ENCODE measurements at places on chromosomes 3 and 15.

GRCh38 chr15:46315434-46315833, 680.6 kb downstream of the SQOR start:
- no peak for DNase-seq

GRCh38 chr3:43155464-43156121, 49.7 kb upstream of the POMGNT2 start:
- DNase-seq = no peak

- DNase-seq = no peak
These were observed 19.4 kb upstream of the CX3CR1 start for GRCh38 chr3:39299279-39299678.

GRCh38 chr3:24048843-24049242, 103.8 kb downstream of the NR1D2 start:
- DNase-seq = no peak

- no peak for DNase-seq
These were observed 8.4 kb downstream of the ACP3 start for GRCh38 chr3:132325634-132326033.

GRCh38 chr15:70853318-70853972, 512 bp downstream of the LARP6 start:
- DNase-seq = peak; percentile 3

DNA sequence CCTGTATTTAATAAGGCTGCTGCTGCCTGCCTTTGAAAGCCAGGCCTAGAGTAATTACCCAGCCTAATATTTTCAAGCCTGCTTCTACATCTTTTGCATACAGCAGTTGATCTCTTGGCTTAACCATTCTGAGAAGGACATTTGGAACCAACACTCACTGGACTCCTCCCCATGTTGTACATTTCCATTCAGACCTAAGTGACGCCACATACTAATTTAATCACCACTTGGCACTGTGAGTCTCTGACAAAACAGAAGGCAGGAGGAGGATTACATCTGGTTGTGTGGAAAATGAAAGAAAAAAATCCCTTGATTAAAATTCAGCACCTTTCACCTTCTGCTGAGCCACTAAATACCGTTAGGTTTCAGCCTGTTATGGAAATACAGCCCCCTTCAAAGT, 102.2 kb upstream of the ARRDC4 start:
- DNase-seq = no peak

GRCh38 chr3:72951259-72951722, 45.3 kb upstream of the PPP4R2 start:
- DNase-seq = no peak

DNA sequence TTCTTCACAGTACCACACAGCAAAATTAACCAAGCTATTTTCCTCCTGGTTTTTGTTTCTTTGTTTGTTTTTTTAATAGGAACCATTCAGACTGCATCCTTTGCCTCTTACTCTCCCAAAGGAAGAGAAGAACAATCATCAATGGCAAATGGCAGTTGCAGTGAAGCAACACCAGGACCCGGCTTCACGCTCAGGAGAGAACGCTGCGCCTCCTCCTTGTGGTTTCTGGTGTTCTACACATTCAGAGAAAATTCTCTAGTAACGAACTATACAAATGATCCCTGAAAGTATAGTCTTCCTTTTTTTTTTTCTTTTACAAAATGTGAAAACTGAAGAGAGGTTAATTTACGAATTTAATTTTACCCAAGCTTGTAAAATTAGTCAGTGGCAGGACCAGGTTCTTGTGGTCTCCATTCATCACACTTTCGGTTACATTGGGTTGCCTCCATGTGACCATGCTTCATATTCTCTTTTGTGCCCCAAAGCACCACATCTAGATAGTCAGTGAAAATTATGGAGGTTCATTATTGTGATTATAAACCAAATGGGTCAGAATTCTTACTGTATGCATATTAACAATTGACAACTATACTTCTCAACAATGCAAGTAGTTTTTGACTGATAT, 10.6 kb upstream of the MINDY2 start:
- no peak for DNase-seq

DNA sequence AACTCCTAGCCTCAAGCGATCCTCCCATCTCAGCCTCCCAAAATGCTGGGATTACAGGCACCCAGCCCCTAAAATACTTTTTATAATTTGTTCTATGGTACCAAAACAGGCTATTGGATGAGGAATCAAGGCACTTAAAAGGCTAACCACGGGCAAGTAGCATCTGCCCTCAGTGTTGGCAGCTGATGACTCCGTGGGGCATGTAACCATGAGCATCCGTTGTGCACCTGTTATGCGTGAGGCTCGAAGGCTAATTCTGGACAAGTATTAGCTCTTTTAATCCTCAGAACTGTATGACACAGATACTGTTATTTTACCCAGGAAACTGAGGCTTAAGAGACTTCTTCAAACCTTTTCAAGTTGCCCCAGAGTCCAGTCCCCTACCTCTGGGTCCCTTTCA, 10.2 kb downstream of the WDR73 start:
- DNase-seq = no peak

- DNase-seq = peak; percentile 49
These were observed 16.9 kb downstream of the MRPL46 start for GRCh38 chr15:88450125-88450798.

DNA sequence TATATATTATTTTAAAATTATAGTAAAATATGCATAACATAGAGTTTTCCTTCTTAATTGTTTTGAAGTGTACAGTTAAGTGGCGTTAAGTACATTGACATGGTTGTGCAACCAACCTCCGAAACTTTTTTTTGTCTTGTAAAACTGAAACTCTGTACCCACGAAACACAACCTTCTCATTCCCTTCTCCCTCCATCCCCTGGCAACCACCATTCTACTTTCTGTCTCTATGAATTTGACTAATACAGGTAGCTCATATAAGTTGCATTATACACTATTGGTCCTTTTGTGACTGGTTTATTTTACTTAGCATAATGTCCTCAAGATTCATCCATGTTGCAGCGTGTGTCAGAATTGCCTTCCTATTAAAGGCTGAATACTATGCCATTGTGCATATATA, 179.4 kb downstream of the SATB1 start:
- no peak for DNase-seq

- no peak for DNase-seq
These were observed 51.2 kb downstream of the MCTP2 start for GRCh38 chr15:94282269-94283250.

GRCh38 chr15:30824518-30825195, 79.1 kb upstream of the FAN1 start:
- DNase-seq = no peak

DNA sequence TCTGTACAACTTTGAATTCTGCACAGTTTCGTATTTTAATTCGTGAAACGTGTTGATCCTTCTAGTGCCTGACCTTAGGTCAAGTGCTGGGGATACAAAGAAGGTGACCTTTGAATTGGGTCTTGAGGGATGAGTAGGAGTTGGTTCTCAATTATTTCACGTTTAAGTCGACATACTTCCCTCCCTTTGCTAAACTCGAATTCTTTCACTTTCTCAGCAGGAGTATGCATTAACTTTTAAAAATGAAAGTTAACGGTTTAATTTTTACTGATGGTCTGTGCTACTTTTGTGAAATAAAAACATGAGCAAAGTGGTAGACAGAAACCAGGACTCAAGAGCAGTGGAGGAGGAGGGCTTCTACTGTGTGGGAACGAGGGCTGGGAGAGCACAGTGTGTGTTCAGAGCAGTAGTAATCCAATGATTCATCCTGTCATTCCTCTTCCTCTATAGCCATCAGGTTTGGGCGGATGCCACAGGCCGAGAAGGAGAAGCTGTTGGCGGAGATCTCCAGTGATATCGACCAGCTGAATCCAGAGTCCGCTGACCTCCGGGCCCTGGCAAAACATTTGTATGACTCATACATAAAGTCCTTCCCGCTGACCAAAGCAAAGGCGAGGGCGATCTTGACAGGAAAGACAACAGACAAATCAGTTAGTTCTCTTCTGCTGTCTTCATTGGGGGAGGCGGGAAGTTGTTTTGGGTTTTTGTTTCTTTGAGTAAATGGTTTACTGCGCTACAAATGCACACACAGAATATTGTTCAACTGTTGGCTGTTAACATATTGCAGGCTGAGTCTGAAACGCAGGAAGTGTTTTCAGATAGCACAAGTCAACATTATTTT, 78.6 kb upstream of the TSEN2 start:
- DNase-seq = no peak

DNA sequence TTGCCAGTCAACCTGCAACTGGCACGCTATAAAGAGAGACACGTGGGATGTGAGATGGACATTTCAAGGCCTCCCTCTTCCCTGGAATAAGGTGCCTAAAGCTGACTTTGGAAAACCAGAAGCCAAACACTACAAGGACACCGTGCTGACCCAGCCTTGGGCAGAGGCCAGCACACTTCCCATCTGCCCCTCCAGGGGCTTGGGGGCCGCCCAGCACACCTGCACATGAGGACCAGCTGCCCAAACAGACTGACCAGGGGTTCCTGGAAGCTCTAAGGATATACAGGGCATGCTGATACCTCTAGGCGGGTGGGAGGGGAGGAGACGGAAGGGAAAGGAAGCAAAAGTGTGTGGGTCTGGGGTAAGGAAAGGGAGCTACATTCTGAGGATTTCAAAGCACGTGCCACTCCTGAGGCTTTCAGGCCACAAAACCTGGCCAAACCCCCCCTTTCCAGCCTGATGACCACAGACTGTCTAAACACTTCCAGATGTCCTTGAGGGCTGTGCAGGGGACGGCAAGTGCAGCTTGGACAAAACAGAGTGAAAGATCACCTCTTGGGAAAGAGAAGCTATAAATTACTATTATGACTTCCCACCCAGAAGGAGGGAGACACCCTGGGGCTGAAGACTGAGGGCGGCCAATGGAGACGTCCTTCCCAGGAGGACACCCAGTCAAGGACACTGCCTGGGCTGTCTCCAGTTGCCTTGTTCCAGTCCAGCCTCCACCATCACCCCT, 57.9 kb downstream of the ADCY5 start:
- DNase-seq = no peak

DNA sequence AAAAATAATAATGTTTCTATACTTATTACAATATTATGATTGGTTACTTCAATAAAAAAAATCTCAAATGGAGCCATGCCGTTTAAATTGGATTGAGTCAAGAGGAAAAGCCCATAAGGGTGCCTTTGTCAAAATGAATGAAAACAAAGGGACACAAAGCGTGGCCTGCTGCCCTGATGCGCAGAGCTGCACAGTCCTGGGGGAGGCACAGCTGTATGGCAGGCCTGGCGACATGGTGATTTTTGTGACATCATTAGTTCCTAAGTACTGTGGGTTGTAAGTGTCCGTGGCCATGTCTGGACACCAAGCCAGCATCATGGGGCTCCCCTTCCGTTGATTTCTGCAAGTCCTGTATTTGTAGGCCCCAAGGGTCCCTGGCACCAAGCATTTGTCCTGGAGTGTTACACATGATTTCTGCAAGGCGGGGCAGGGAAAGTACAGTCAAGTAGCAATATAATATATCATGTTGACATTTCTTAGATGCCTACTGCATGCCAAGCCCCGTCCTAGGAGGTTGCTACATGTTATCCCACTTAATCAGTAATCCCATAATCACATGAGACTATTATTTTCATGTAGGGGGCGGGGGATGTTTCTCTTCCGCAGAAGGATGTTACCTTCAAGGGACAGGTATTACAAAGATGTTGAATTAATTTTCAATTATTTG, 59.7 kb downstream of the GHSR start:
- no peak for DNase-seq

- DNase-seq = no peak
These were observed 87.8 kb upstream of the TJP1 start for GRCh38 chr15:29910068-29910467.

DNA sequence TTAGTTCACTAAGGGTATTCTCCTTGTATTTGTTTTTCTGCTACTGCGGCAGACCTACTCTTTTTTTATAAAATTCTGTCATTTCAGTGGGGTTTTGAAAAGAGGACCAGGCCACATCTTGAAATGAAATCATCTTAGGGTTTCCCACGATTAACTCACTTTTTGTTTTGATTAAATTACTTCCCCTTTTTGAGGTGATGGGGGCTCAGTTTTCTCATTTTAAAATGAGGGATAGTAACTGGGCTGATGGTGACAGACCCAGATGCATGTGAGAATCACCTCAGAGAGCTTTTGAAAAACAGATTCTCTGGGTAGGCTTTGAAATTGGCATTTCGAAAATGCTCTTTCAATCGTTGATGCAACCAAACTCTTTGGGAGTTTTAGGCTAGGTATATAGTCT, 24.2 kb downstream of the UBE2Q2 start:
- no peak for DNase-seq

GRCh38 chr3:186790261-186790981, 7.0 kb downstream of the EIF4A2 start:
- peak; percentile 12 for DNase-seq

- no peak for DNase-seq
These were observed 86.6 kb downstream of the FNDC3B start for GRCh38 chr3:172125963-172126457.

DNA sequence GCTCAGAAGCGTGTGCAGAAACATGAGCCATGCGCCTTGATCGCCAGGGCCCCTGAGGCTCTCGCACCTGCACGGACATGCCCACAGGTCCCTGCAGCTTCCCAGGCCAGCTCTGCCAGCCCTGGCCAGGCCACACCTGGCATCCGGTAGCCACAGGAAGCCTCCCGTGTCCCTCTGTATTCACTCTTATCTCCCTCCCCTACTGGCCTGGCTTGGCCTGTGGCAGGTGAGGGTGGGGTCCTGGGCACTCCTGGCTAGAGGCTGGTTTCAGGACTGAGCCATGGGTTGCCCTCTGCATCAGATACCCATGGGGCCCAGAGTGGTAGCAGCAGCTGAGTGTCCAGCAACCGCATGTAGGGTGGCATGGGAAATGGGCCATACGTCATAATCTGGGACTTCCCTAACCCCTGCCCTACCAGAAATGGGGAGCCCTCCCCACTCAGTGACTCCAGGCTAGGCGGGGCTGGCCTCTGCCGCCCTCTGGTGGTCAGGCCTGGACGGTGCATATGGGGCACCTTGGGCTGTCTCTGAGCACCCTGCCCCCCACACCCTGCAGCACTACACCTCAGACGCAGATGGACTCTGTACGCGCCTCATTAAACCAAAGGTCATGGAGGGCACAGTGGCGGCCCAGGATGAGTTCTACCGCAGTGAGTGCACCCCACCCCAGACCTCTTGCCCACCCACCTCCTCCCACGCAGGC, 12.6 kb upstream of the LMAN1L start:
- DNase-seq = peak; percentile 81

DNA sequence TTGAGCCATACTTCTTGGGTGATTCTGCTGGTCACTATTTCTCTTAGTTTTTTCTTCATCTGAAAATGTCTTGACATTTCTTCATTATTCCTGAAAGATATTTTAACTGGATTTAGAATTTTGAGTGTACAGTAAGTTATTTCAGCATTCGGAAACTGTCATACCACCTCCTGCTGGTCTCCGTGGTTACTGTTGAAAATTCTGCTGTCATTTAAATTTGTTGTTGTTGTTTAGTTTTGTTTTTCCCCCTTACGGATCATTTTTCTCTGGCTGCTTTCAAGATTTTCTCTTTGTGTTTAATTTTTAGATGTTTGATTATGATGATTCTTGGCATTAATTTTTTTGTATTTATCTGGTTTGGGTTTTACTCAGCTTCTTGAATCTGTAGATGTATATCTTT, 100.5 kb downstream of the CHRNA7 start:
- no peak for DNase-seq

GRCh38 chr3:95280711-95281352, 1218.0 kb downstream of the NSUN3 start:
- DNase-seq = no peak
